Stimulated activated CD8-positive, alpha-beta memory T cell treated with anti-CD3 and anti-CD28 coated beads, Interleukin-15, amount 100 ng/mL, for 24 hours (primary cell): ENCODE measurements at places on chromosomes 6 and 20.

DNA sequence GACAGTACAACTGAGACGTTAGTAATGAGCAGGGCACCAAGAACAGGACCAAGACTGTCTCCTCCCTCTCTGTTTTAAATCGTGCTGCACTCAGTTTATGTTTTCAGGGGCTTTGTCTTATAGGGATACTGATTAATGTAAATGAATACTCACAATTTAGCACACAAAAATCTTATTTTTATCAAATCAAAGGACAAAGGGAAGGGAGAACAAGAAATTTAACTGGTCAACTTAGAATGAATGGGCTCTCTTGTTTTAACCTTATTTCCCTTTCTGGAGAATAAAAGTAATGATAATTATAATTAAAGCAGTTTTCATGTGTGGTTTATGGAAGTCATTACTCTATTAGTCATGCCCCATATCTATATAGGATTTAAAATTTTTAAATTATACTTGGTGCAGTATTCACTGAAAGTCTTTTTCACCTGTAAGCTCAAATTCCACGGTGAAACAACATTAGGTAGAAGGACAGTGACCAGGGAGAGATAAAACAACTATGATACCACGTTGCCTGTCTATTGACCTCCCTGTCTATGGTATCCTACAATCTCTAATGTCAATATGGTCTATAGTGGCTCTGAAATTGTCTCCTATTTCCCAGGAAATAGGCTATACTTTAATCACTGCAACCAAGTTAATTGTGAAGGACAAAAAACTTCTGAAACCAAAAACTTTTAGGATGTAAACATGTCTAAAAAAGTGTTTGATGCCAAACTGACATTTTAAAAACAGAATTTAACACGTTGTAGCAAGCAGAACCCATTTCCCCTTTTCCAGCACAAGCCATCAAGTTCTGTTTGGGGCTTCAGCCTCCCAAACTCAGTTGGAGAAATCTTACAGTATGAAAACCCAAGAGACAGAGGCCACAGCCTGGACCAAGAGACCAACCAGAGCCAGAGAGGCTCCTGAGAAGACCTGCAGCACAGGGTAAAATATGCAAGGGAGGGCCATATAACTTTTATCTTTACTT, 15.0 kb downstream of the ELOVL5 start:
- no peak for DNase-seq

DNA sequence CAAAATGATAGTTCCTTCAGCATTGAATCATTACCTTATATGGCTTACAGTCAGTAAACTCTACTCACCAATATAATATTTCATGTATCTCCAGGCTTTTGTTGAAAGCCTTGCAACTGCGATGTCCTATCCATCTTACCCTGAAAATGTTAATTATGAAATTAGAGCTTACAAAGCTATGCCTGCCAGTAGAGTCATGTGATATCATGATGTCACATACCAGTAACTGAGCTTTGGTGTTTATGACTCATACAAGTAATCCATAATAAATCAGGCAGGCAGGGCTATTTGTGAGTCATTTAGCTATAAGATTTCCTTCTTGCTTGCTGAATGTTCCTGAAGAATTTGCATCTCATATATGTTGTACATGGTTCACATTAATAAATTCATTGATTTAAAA, 44.9 kb upstream of the FAM83B start:
- no peak for DNase-seq

DNA sequence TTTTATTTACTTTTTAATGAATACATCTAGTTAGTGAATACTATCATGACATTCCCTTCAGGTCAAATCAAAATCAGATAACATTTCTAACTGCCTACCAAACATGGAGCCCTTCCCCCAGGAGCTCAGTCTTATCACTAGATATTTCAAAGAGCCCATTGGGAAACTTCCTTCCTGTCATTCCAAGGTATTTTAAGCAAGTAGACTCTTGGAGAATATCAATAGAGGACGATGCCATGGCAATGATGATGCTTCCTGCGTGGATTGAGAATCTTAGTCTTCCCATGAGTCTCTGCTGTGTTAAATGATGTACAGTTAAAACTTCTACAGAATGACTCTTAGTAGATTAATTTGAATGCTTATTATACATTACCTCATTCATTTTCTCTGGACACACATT, 384.9 kb downstream of the CENPW start:
- DNase-seq = no peak

DNA sequence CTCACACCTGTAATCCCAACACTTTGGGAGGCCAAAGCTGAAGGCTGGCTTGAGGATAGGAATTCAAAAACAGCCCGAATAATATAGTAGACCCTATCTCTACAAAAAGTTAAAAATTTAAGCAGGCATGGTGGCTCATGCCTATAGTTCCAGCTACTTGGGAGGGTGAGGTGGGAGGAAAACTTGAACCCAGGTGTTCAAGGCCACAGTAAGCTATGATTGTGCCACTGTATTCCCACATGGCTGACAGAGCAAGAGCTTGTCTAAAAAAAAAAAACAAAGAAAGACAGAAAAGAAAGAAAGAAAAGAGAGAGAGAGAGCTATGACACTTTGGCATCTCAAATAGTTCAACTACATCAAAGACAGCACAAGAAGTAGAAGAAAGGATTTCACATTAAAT, 33.2 kb downstream of the DCDC2 start:
- DNase-seq = no peak

DNA sequence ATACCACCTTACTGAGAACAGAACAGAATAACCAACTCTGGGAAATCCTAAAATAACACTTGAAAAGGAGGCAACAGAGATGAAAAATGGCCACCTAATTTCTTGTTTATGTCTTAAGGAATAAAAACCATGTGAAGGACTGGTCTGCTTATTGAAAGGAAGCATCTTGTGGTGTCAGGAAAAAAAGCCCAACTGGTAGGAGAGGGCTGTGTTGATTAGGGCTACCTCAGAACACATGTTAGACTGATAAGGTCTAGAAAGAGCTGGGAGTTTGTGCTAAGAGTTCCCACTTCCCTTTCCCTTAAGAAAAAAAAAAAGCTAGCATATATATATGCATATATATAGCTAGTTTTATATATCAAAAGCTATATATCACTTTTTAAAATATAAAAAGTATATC, 425.3 kb upstream of the BTBD3 start:
- no peak for DNase-seq
